ENCODE measurements at places on chromosomes 3 and 15. TPM values are rescaled to one million over a fixed set of nuclear protein-coding genes. Genes with fewer than 3 reads are reported as not detected.

DNA sequence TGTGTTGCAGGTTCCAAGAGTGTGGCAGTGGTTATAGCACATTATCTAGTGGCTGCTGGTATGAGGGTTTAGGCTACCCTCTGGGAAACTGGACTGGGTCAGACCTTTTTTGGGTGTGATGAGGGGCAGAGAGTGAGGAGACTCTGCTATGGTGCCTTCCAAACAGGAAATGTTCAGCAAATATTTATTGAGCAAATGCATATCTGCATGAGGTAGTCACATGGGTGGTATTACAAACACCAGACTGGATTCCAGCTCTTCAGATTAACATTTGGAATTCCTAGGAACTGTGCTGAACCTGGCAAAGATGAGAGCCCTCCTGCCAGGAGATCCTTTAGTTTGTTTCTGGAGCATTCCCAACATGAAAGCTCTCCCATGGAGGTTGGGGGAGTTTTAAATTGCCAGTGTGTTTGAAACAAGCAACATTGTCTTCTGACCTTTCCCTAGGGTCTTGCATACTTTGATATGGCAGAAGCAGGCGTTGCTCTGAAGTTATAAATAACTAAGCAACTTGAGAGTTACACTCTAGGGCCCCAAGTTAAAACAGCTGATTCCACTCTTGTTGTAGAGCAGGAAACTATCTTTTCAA lies 341.2 kb upstream of the C2CD4B start:
- H3K4me1 ChIP-seq = no peaks in the 10 kb centered on the region
- H3K4me3 ChIP-seq = no peak overlapping the region
- no peaks in the 10 kb centered on the region for H3K36me3 ChIP-seq
- DNase-seq = no peak
- H3K27me3 ChIP-seq = no peaks in the 10 kb centered on the region

- H3K4me1 ChIP-seq = no peaks in the 10 kb centered on the region
- H3K4me3 ChIP-seq = no peak overlapping the region
- H3K36me3 ChIP-seq = no peaks in the 10 kb centered on the region
- no peak overlapping the region for H3K27ac ChIP-seq
- no peak for DNase-seq
Observed at GRCh38 chr3:124131158-124131557, 139.2 kb upstream of the ROPN1 start.

- no peaks in the 10 kb centered on the region for H3K36me3 ChIP-seq
- no peaks in the 10 kb centered on the region for H3K4me1 ChIP-seq
- DNase-seq = no peak
- H3K27me3 ChIP-seq = no peaks in the 10 kb centered on the region
- H3K27ac ChIP-seq = no peak overlapping the region
Observed at GRCh38 chr3:171320750-171321558, 139.3 kb downstream of the TNIK start.

DNA sequence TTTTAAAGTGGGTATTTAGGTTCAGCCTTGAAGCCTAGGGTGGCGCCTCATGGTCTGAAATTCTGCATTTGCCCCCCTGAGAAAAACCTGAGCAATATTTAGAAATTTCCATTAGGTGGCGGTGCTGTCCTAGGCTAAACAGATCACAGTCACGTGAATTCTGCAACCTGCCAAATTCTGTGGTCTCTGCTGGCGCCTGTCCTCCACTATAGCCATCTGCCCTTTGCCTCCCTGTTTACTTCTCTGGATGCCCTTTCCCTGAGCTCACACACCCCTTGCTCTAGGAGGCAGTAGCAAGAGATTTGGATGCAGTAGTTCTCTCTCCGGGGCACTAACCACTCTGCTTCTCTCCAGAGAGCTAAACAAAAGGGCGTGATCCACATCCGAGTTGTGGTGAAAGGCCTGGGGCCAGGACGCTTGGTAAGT lies 9.1 kb downstream of the MRPS11 start:
- no peak overlapping the region for H3K4me3 ChIP-seq
- H3K36me3 ChIP-seq = peaks cover 5% of the 10 kb centered on the region
- no peak overlapping the region for H3K27ac ChIP-seq

The GOLGA6L10 gene
- 1.4 TPM for total RNA-seq

- no peak overlapping the region for H3K4me3 ChIP-seq
- DNase-seq = no peak
- H3K27ac ChIP-seq = no peak overlapping the region
- H3K4me1 ChIP-seq = no peaks in the 10 kb centered on the region
Observed at GRCh38 chr3:31621314-31621713, 88.6 kb downstream of the STT3B start.

The PRR23B gene
- not detected for total RNA-seq

DNA sequence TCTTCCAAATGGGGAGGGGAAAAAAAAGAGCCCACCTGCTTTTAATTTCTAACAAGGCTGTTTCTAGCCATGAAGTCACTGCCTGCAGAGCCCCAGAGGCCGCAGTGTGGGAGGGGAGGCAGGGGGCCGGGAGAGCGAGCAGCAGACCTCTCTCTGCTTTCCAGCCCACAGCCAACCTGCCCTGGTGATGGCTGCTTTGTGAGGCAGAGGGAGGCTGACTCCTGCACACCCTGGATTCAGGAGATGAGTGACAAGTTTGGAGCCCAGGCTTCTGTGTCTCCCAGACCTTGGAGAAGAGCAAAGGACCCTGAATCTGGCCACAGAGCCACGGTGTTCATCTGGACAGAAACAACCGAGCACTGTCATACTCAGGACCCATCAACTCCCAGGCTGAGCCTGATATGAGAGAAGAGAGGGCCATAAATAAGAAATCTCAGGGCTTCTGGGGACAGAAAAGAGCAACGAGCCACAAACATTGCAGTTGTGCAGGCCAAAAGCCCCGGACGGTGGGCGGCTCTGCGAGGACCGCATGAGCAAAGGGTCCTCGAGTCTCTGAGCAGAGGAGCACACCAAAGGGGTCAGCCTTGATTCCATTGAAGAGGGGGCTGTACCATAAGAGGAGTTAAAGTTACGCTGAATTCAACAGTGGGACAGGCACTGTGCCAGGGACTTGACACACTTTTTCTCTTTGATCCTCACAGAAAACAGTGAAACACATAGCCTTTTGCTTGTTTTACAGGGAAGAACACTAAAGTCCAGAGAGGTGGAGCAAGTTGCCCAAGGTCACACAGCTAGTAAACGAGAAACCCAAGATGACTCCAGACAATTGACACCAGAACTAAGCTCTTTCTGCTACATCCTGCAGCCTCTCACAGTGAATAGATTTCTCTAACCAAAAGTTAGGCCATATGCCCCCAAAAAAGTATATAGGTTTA lies 97.2 kb downstream of the SEMA5B start:
- H3K4me3 ChIP-seq = no peak overlapping the region
- H3K4me1 ChIP-seq = no peaks in the 10 kb centered on the region
- H3K27me3 ChIP-seq = no peaks in the 10 kb centered on the region
- no peak for DNase-seq
- H3K27ac ChIP-seq = no peak overlapping the region

DNA sequence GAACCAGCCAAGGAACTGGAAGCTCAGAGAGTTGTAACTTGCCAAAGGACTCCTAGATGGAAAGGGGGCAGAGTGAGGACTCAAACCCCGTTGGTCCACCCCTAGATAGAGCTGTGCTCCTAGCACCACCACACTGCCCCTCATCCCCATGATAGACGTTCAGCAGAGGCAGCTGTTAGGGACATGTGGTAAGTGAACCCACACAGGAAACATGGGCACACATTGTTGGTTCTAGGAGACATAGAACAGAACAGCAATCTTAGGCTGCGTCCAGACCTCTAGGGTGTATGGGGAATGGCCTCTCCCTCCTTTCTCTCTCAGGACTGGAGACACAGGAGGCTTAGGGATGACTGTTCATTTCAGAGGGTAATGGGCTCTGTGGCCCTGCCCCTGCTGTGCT lies 102.7 kb downstream of the ANP32A start:
- H3K36me3 ChIP-seq = no peaks in the 10 kb centered on the region
- no peaks in the 10 kb centered on the region for H3K27me3 ChIP-seq
- no peaks in the 10 kb centered on the region for H3K4me1 ChIP-seq
- H3K27ac ChIP-seq = no peak overlapping the region
- no peak overlapping the region for H3K4me3 ChIP-seq

DNA sequence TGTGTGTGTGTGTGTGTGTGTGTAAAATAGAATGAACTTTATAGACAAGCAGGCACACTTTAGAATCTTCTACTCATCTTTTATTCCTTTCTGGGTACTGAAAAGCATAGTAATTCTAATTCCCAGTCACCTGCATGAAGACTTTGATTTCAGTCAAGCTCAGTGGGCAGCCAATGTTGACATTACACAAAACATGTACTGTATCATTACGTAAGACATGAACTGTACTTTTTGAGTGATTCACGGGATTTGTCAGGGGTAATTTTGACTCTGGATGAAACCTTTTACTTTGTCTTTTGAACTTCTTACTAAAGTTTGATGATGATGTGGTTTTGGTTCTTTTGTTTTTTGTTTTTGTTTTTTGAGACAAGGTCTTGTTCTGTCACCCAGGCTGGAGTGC lies 38.8 kb downstream of the PTPRG start:
- no peaks in the 10 kb centered on the region for H3K4me1 ChIP-seq
- H3K27ac ChIP-seq = no peak overlapping the region
- H3K4me3 ChIP-seq = no peak overlapping the region
- no peaks in the 10 kb centered on the region for H3K36me3 ChIP-seq
- DNase-seq = no peak
- no peaks in the 10 kb centered on the region for H3K27me3 ChIP-seq

The SLC24A5 gene
- not detected for total RNA-seq

The CILP gene
- total RNA-seq = 8.7 TPM

DNA sequence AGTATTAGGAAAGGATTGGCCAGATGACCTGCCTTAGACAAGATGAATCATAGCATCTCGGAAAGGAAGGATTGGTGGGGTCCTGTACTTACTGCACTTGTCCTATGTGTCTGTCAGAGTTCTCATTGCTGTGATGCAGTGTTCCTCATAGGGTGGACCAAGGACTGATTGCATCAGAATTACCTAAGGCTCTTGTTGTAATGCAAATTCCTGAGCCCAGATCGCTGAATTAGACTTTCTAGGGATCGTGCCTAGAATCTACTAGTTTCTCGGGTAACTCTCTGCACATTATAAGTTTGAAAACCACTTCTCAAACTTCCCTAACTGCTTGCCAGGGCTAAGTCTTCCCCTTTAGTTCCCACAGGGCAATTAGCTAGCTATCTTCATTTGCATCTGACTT lies 74.9 kb upstream of the SKOR1 start:
- H3K27me3 ChIP-seq = no peaks in the 10 kb centered on the region
- H3K27ac ChIP-seq = no peak overlapping the region
- H3K4me1 ChIP-seq = peaks cover 3% of the 10 kb centered on the region

The GOLGA8J gene
- not detected for total RNA-seq

DNA sequence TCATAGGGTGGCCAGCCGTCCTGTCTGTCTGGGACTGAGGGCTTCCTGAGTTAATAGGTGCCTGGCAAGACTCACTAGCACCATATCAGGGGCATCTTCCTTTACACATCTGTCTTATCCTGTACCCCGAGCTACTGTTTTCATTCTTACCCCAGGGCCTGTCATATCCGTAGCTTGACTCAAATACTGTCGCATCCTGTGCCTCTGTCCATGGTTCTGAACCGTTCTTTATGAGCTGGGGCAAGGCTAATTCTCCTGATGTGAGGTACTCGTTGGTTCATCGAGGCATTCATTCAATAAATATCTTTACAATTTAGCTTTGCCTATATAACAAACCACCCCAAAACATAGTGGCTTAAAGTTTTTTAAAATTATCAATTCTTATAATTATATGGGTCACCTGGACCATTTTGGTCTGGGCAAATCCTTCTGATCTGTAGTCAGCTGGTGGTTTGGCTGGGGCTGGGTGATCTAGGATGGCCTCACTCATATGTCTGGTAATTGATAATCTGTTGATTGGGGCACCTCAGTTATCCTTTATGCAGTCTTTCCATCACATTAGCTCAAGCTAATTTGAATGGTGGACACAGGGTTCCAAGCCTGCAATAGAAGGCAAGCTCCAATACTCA lies 121.2 kb downstream of the TLE3 start:
- no peaks in the 10 kb centered on the region for H3K27me3 ChIP-seq
- no peaks in the 10 kb centered on the region for H3K4me1 ChIP-seq
- H3K4me3 ChIP-seq = no peak overlapping the region
- no peak overlapping the region for H3K27ac ChIP-seq
- no peaks in the 10 kb centered on the region for H3K36me3 ChIP-seq

DNA sequence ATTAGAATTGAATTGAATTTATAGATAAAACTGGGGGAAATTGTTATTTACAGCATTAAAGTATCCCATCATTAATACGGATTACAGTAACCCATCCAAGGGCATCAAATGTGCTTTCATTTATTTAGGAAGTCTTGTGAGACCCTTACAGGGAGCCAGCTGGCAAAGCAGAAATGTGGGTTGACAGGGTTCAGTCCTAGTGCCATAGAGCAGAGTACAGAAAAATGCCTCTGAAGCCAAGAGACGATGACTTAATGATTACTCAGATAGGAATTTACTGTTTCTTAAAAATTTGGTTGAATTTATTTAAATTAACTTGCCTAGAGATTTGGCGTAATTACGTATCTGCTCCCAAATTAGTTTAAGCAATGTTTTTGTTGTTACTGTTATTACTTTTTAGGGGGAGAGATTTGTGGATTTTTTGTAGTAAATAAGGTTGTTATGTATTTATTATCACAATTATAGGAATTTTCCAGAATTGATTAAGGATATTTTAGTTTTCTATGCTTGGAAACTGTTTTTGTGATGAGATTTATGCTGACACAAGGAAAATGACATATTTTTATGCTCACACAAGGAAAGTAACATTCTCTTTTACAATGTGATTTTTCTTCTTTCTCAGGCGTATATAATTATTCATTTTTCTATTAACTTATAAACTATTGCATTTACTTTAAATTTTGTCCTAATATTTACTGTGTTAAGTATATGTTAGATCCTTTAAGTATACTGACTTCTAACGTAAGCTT lies 152.0 kb downstream of the EPHA6 start:
- H3K4me3 ChIP-seq = no peak overlapping the region
- no peaks in the 10 kb centered on the region for H3K36me3 ChIP-seq
- H3K27me3 ChIP-seq = no peaks in the 10 kb centered on the region
- H3K4me1 ChIP-seq = no peaks in the 10 kb centered on the region
- no peak for DNase-seq

DNA sequence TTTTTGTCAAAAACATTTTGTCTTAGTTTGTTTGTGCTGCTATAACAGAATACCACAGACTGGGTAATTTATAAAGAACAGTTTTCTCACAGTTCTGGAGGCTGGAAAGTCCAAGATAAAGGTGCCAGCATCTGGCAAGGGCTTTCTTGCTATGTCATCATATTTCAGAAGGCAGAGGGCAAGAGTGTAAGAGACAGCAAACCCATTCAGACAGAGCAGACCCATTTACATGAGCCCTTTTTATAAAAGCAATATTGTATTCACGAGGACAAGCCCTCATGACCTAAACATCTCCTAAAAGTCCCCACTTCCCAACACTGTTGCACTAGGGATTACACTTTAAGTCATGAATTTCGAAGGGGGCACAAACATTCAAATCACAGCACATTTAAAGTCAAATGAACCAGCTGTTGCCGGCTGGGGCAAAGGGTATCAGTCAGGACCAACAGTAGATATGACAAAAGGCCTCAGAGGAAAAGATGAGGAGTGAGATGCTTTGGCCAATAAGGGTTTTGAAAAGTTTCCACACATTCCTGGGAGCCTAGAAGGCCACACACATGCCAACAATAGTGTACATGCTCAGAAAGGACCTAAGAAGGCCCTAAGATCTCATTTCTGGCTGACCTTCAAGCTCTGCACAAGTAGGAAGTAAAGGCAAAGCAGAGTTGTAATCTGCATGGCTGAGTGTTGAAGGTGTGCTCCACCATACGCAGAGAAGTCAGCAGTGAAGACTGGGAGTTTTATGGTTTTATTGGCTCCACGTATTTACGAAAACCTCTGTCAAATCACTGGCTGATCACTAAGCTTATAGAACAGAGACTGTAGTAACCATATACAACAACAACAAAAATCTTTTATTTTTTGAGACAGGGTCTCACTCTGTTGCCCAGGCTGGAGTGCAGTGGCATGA lies 37.9 kb downstream of the UQCC5 start:
- DNase-seq = no peak
- H3K4me3 ChIP-seq = no peak overlapping the region
- H3K27ac ChIP-seq = no peak overlapping the region
- H3K36me3 ChIP-seq = peaks cover 9% of the 10 kb centered on the region
